ENCODE measurements at places on chromosomes 13 and 19.

GRCh38 chr19:54532528-54532927 is 29.9 kb downstream of the LAIR2 start:
- DNase-seq, result no peak

DNA sequence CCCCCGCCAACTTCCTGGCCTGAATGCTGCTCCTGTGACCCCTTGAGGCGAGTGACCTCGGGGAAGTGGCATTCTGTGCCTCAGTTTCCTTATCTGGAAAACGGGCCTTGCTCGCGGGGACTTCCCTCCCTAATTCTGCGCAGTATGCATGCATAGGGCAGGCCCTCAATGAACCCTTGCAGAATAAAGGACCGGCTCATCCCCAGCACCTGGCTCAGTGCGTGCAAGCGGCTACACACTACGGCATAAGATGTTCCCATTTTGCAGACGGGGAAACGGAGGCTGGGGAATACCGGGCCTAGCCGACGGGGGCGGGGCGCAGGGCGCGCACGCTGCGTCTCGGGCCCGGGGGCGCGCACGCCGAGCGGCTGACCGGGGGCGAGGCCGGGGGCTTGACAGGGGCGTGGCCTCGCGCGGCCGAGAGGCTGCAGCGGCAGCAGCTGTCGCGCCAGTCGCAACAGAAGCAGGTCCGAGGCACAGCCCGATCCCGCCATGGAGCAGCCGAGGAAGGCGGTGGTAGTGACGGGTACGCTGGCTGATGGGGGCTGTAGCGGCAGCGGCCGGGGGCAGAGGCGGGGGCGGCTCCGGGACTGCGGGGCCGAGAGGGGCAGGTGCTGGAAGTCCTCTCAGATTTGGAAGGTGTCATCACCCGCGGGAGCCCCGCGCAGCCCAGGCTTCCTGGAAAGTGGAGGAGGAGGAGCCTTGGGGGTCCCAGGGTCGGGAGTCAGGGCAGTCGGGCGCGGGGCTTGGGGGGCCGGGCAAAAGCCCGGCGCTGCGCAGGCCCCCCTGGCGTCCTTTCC is at the start of gene PGPEP1:
PGPEP1 (plus strand) TSS at position 409 of the 800 bp plus-strand sequence; CDS start at position 493, 84 bp downstream.
- peak; percentile 78 for DNase-seq

- no peak for DNase-seq
These were observed 6.6 kb downstream of the PODNL1 start for GRCh38 chr19:13931391-13932148.

DNA sequence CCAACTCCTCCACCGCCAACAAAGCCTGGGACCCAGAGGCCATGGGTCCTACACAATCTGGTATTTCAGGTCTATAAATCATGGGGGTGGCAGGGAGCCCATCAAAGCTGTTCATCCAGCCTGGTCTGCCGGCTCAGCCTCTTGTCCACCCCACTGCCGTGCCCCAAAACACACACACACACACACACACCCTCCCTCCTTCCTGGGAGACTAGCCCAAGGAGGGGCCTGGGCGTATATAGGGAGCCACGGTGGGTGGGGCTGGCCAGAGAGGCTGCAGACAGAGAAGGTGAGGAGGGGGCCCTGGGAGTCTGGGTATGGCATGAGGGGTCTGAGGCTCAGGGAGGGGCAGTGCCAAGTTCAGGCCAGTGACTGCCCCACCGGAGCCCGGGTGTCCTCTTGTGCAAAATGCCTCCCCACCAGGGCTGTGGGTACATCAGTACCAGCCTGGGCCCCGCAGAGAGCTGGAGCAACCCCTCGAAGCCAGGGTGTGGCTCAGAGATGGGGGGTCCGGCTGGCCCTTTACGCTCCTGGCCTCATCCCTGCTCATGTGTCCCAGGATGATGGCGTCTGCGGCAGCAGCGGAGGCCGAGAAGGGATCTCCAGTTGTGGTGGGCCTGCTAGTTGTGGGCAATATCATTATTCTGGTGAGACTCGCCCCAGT is at the start of gene UPK1A:
UPK1A (plus strand) TSS at position 267 of the 663 bp plus-strand sequence; CDS start at position 563, 296 bp downstream.
- no peak for DNase-seq

- peak; percentile 20 for DNase-seq
These were observed 220.5 kb downstream of the KCNRG start for GRCh38 chr13:50235604-50236342.

DNA sequence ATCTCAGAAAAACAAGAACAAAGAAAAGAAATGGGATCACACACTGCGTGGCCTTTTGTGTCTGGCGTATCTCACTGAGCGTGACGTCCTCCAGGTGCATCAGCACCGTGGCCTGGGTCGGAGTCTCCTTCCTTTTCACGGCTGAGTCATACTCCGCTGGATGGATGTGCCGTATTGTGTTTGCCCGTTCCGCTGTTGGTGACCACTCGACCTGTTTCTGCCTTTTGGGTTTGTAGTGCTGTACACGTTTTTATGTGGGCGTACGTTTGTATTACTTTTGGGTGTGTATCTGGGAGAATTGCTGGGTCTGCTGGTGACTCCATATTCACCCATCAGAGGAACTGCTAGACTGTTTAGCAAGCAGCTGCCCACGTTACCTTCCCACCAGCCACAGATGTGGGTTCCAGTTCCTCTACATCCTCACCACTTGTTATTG is 11.4 kb downstream of the ARID3A start:
- DNase-seq, result no peak

GRCh38 chr19:46609511-46610412 is 8.6 kb downstream of the CALM3 start:
- DNase-seq, result no peak

DNA sequence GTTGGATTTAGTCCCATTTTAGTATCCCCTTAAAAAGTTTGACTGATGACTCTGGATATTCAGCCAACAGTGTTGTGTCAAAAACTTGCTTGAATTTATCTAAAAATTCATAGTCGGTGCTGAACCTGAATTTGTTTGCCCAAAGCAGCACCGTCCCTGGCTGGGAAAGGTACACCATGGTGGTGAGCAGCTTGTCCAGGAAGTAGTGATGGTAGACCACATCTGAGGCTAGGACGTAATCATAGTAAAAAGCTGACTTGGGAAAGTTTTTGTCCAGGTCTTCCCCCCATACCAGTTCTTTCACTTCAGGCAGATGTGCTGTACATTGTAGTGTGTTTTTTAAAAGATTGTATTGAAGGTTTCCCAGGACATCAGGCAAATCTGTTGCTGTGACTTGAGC is 8.8 kb downstream of the METTL21C start:
- no peak for DNase-seq

DNA sequence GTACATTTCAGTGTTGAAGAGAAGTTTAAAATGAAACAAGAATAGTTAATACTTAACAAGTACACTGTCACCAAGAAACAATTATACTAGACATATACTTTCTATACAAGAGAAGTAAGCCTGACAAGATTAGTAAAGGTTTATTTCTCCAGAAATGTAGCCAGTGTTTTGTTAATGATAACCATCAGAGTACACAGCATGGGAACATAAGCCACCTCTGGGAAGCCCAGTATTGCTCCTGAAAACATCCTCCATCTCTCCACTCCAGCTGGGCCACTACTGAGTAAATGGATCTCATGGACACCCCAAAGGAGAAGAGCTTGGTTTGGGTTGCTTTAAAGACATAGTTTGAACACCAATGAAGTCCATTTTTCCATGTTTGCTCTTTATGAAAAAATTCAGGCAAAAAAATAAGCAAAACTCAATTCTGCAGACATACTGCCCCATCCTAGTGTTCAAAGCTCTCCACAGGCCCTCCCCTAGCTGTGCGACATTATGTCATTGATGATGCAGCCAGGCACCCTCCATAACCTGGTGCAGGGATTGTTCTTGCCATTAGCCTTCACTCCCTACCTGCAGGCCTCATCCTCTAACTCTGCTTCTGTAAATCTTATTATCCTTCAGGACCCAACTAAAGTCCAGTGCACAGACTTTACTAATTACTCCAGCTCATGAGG is 61.9 kb downstream of the LHFPL6 start:
- no peak for DNase-seq

GRCh38 chr19:12606796-12607195 is 3.8 kb downstream of the ZNF490 start:
- no peak for DNase-seq

DNA sequence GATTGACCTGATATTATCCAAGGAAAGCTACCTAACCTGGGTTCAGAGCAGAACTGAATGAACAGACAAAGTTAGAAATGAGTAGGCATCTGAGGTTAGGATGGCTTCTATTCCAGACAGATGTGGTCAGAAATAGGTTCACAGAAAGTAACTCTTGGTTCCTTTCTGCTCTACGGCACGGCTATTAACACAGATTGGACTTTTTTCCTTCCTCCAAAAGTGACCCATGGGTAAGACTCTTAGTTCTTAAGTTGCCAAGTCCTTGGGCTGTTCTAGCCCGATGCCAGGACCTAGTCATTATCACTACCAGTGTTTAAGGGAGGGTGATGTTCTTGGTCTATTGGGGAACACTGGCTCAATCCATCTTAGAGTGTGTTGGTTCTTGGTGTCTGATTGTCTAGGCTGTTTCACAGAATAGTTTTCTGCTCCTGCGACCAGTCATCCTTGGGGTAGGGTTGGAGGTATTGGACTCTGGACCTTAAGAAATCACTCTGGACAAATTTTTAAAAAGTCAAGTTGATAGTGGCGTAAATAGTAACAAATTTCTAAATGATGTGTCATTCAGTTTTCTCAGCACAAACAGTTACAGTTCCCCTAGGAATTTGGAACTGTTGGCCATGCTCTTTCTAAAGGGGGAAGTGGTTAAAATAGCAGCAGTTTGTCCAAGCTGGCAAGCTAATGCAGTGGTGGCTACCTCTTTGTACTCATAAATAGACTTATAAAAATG is 60.1 kb upstream of the MYCBP2 start:
- DNase-seq, result no peak

DNA sequence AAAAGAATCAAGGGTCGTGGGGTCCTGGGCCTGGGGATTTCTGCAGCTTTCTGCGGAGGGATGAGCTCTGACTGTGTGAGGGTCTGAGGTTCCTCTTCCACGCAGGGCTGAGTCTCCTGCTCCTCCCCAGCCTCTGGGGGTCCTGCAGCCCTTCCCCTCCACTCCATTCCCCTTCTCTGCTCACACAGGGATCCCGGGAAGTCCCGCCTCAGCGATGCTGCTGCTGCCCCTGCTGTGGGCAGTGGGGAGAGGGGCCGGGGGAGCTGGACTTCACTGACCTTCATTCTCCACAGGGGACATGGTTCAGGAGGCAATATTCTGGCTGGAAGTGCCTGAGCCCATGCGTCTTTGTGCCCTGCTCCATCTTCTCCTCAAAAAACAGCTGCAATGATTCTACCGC is 26.2 kb upstream of the CD33 start:
- DNase-seq, result no peak

- DNase-seq, result peak; percentile 94
These were observed at the start of gene TBC1D4 for GRCh38 chr13:75482070-75482819. TBC1D4 (minus strand) TSS chr13:75482169; CDS start chr13:75481767, 402 bp downstream.

DNA sequence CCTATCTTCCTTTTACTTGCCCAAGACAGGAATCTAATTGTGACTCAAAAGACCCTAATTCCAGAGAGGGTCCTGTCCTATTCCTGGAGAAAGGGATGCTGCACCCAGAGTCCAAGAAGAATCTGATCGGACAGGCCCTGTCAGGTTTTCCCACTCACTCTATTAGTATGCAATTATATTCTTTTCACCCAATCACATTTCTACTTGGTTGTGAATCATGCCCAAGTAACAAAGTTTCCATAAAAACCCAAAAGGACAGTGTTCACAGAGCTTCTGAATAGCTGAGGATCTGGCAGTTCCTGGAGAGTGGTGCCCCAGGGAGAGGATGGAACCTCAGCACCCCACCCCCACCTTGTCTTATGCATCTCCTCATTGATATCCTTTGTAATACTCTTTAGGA is 135.3 kb upstream of the SLITRK5 start:
- no peak for DNase-seq

GRCh38 chr13:74871369-74872070 is 610.4 kb downstream of the TBC1D4 start:
- no peak for DNase-seq

GRCh38 chr19:19262190-19263057 is 10.7 kb downstream of the TM6SF2 start:
- no peak for DNase-seq

All from NAMALWA (cell line).